ENCODE measurements at places on chromosomes 7 and 10.

GRCh38 chr7:48421357-48421756, 250.1 kb downstream of the ABCA13 start:
- DNase-seq: no peak

GRCh38 chr7:131878777-131879176, 322.3 kb upstream of the PODXL start:
- no peak for DNase-seq

- DNase-seq: no peak
These were observed 792.6 kb upstream of the C7orf33 start for GRCh38 chr7:147798001-147798400.

DNA sequence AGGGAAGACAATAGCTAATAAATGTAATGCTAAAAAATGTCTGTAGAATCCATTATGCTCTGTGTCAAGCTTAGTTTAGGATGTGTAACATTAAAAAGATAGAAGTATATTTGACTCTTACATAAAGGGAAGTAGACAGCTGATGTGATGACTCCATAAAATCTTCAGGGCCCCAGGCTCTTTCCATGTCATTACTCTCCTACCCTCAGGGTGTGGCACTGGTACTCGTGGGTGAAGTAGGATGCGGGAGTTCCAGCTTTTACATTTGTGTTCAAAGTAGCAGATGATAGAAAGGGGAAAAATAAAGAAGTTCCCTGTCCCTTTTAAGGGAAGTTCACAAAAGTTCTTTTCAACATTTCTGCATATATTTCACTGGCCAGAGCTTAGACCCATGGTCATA, 157.1 kb downstream of the TSPAN12 start:
- DNase-seq: no peak

Data from cerebellar cortex (tissue), 1 donor.